Body of pancreas (tissue), 4 donors: ENCODE measurements at places on chromosomes 5 and 9.

DNA sequence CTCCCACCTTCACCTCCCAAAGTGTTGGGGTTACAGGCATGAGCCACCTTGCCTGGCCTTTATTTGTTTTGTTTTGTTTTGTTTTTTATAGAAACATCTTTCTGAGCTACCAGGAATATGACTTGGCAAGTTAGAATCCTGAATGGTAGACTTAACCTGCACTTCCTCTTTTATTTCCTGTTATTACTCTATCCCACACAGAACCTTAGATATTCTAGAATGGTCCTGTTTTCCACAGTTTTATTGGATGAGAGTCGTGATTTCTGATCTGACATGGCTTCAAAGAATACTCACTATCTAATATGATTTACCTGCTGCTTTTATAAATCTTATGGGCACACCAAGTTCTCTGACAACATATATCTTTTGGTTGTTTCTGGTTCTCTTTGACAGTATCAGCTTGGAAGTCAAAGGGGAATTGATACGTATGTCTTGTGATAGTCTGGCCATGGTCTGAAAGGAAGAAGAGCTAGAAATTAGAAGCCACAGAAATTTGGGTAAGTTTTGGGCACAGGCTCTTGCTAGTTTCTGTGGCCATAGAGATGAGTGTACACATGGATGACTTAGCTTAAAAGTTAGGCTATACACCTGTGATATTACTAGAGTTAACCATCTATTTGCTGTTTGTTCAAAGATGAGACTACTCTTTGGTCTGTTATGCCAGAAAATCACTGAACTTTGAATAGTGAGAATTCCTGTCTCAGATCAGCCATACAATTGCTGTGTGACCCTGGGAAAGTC lies 4.7 kb upstream of the PANK3 start:
- DNase-seq = no peak
- H3K4me1 ChIP-seq = peaks cover 13% of the 10 kb centered on the region
- H3K4me3 ChIP-seq = no peak overlapping the region
- H3K36me3 ChIP-seq = no peaks in the 10 kb centered on the region

- no peaks in the 10 kb centered on the region for H3K36me3 ChIP-seq
- no peaks in the 10 kb centered on the region for H3K27me3 ChIP-seq
- H3K4me1 ChIP-seq = no peaks in the 10 kb centered on the region
- H3K27ac ChIP-seq = no peak overlapping the region
- H3K4me3 ChIP-seq = no peak overlapping the region
- DNase-seq = no peak
These were observed 18.3 kb upstream of the OBP2B start for GRCh38 chr9:133227242-133227860.

DNA sequence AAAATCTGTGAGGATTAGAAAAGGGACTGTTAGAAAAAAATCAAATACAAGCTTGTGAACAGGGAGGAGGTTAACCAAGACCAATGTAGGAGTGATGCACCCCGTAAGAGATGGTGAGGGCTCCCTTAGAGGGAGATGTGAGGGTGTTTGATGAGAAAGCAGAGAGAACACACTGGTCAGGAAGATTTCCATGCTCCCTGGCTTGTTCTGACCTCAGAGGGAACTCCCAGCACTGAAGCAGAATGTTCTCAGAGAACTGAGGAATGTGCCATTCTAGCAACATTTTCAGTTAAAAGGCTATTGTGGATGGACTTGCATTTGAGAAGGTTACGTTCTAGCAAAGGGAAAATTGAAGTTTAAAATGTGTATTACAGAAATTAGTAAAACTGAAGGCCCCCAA lies 110.6 kb downstream of the HTR4 start:
- H3K4me3 ChIP-seq = no peak overlapping the region
- no peaks in the 10 kb centered on the region for H3K4me1 ChIP-seq
- no peaks in the 10 kb centered on the region for H3K36me3 ChIP-seq
- no peak overlapping the region for H3K27ac ChIP-seq

- no peak overlapping the region for H3K27ac ChIP-seq
- no peaks in the 10 kb centered on the region for H3K4me1 ChIP-seq
- peak; percentile 52 for DNase-seq
- H3K36me3 ChIP-seq = no peaks in the 10 kb centered on the region
These were observed 83.9 kb upstream of the GRAMD2B start for GRCh38 chr5:126339215-126339805.

- peak overlapping the region; percentile 37 for H3K27ac ChIP-seq
- H3K4me3 ChIP-seq = no peak overlapping the region
- H3K4me1 ChIP-seq = no peaks in the 10 kb centered on the region
- H3K27me3 ChIP-seq = no peaks in the 10 kb centered on the region
These were observed 48.7 kb upstream of the CEMIP2 start for GRCh38 chr9:71816916-71817451.

GRCh38 chr5:141413540-141414069 lies 818 bp downstream of the PCDHGA10 start:
- DNase-seq = no peak
- no peaks in the 10 kb centered on the region for H3K4me1 ChIP-seq
- no peaks in the 10 kb centered on the region for H3K27me3 ChIP-seq
- H3K4me3 ChIP-seq = no peak overlapping the region
- no peaks in the 10 kb centered on the region for H3K36me3 ChIP-seq

- no peak for DNase-seq
- no peak overlapping the region for H3K27ac ChIP-seq
- H3K4me3 ChIP-seq = no peak overlapping the region
- H3K36me3 ChIP-seq = no peaks in the 10 kb centered on the region
- H3K4me1 ChIP-seq = no peaks in the 10 kb centered on the region
These were observed 14.6 kb downstream of the LCN9 start for GRCh38 chr9:135677641-135678168.

GRCh38 chr9:98795970-98796363 lies 388 bp downstream of the ANKS6 start:
- no peaks in the 10 kb centered on the region for H3K27me3 ChIP-seq
- no peak overlapping the region for H3K4me3 ChIP-seq
- peak overlapping the region; percentile 45 for H3K27ac ChIP-seq
- H3K4me1 ChIP-seq = peaks cover 28% of the 10 kb centered on the region
- DNase-seq = peak; percentile 50
- H3K36me3 ChIP-seq = no peaks in the 10 kb centered on the region

- no peaks in the 10 kb centered on the region for H3K4me1 ChIP-seq
- no peaks in the 10 kb centered on the region for H3K27me3 ChIP-seq
- H3K36me3 ChIP-seq = no peaks in the 10 kb centered on the region
- no peak overlapping the region for H3K4me3 ChIP-seq
- no peak overlapping the region for H3K27ac ChIP-seq
- no peak for DNase-seq
These were observed 10.5 kb upstream of the ADGRD2 start for GRCh38 chr9:124439686-124440243.

- no peak overlapping the region for H3K4me3 ChIP-seq
- H3K36me3 ChIP-seq = no peaks in the 10 kb centered on the region
- DNase-seq = no peak
- H3K4me1 ChIP-seq = no peaks in the 10 kb centered on the region
- no peaks in the 10 kb centered on the region for H3K27me3 ChIP-seq
These were observed 230.3 kb downstream of the PAPPA start for GRCh38 chr9:116383936-116384335.

DNA sequence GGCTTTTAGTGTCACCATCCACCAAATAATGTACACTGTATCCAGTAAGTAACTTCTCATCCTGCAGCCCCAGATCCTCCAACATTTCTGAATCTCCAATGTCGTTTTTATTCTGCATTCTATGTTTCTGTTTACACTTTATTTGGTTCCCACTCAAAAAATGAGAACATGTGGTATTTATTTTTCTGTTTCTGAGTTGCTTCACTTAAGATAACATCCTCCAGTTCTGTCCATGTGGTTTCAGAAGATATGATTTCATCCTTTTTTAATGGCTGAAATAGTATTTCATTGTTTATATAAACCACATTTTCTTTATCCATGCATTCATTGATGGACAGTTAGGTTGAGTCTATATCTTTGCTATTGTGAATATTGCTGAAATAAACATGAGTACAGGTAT lies 677.3 kb upstream of the FTMT start:
- no peak overlapping the region for H3K27ac ChIP-seq
- no peaks in the 10 kb centered on the region for H3K27me3 ChIP-seq
- H3K36me3 ChIP-seq = no peaks in the 10 kb centered on the region
- no peaks in the 10 kb centered on the region for H3K4me1 ChIP-seq
- H3K4me3 ChIP-seq = no peak overlapping the region

- no peaks in the 10 kb centered on the region for H3K36me3 ChIP-seq
- DNase-seq = no peak
- H3K27ac ChIP-seq = no peak overlapping the region
- no peaks in the 10 kb centered on the region for H3K4me1 ChIP-seq
These were observed 283.4 kb upstream of the PTGER4 start for GRCh38 chr5:40396317-40396716.
